ENCODE measurements at places on chromosomes 1 and 21.

DNA sequence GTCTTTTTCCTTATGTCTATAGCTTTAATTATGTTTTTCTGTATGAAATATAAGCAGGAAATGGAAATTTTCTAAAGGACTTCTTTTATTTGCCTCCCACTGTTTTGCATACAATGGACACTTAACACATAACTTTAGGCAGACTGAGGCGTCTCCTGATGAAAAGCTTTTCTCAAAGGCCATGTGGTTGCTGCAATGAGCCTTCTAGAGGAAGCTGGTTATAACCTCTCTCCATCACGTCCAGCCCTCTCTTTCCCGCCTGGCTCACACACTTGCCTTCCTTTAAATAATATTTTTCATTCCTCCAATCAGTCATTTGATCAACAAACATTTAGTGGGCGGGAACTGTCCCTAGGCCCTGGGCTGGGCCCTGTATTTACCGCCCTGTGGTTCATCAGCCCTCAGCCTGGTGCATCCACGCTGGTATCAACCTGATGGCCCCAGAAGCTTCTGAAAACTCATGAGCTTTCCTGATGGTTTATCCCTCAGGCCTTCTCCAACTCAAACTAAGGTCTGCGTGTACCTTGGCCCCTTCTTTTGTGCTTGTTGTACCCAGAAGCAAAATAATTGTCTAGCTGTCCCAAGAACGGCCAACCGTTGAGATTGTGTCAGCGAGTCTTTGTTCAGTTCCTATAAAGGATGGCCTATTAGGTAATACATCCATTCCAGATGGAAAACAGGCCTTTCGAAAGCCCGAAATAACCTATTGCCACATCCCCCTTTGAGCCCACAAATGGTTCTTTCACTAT is 75.3 kb upstream of the LYST start:
- no peak for DNase-seq

- no peak for DNase-seq
Measured at GRCh38 chr1:237672748-237673147, 218.0 kb downstream of the ZP4 start.

GRCh38 chr1:156894711-156895454 is 1.4 kb downstream of the PEAR1 start:
- no peak for DNase-seq

- DNase-seq, result no peak
Measured at GRCh38 chr1:151984313-151984956, 9.2 kb downstream of the S100A10 start.

- no peak for DNase-seq
Measured at GRCh38 chr1:97138515-97139032, 417.0 kb downstream of the PTBP2 start.

- DNase-seq, result no peak
Measured at GRCh38 chr21:38774586-38775285, 31.0 kb upstream of the ETS2 start.

GRCh38 chr1:209652873-209653401 is 712 bp upstream of the LAMB3 start:
- no peak for DNase-seq

DNA sequence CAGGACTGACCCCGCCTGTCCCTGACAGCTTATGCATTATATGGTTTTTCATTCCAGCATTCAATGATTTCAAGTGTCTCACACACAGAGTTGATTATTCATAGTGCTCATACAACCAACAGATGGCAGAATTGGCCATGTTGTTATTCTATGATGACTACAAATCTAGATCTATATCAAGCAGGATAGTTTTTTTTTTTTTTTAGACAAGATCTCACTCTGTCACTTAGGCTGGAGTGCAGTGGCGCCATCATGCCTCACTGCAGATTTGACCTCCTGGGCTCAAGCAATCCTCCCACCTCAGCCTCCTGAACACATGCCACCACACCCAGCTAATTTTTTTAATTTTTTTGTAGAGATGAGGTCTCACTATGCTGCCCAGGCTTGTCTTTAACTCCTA is 40.1 kb upstream of the LRRC8D start:
- DNase-seq, result no peak

GRCh38 chr1:200795156-200795555 is 56.5 kb downstream of the CAMSAP2 start:
- no peak for DNase-seq

- peak; percentile 72 for DNase-seq
Measured at GRCh38 chr21:45034556-45035476, 39.6 kb upstream of the ADARB1 start.

DNA sequence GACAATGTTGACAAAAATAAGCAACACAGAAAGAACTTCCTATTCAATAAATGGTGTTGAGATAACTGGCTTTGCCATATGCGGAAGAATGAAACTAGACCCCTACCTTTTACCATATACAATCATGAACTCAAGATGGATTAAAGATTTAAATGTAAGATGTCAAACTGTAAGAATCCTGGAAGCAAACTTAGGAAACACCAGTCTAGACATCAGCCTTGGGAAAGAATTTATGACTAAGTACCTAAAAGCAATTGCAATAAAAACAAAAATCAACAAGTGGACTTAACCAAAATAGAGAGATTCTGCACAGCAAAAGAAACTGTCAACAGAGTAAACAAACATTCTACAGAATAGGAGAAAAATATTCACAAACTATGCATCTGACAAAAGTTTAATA is 16.1 kb upstream of the CLDN8 start:
- no peak for DNase-seq

- no peak for DNase-seq
Measured at GRCh38 chr1:182725259-182726255, 41.2 kb upstream of the RGS8 start.

DNA sequence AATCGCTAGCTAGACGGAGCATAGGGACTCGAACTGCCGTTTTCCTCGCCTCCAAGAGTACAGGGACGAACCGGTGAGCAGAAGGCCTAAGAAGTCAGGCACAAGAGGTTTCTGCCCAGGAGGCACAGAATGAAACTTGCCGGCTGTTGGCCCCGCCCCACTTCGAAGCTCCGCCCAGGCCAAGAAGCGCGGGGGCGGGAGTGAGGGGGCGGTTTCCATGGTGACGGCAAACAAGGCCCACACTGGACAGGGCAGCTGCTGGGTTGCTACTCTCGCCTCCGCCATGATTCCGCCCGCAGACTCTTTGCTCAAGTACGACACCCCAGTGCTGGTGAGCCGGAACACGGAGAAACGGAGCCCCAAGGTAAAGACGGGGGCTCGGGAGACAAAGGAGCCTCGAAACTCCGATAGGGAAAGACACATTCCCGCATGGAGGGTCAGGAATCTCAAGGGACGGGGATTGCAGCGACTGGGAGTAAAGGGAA is at the start of gene DNALI1:
TSS of gene DNALI1 (plus strand) at position 229 of the 485 bp plus-strand sequence. CDS start at position 284, 55 bp downstream.
- peak; percentile 94 for DNase-seq

- no peak for DNase-seq
Measured at GRCh38 chr1:37267111-37267835, 207.1 kb upstream of the ZC3H12A start.

GRCh38 chr1:64490213-64490818 is 20.4 kb downstream of the CACHD1 start:
- no peak for DNase-seq

- DNase-seq, result no peak
Measured at GRCh38 chr1:234745844-234746797, 136.1 kb upstream of the IRF2BP2 start.

DNA sequence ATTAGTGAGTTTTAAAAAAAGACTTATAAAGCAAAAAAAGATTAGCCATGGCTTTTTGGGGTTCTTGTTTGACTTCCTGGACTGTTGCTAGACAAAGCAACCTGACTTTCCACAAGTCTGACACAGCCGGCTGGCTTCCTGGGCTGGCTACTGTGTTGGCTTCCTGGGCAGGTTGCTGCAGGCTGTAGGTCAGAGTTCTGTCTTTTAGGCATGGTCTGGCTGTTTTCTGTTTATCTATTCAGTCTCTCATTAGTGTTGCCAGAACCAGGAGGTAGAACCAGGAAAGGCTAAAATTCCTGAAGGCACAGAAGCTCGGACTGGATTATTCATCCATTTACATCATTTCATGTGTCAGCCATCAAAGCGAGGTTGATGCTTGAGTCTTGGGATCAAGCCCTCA is 88.6 kb upstream of the SLC35F3 start:
- DNase-seq, result no peak

DNA sequence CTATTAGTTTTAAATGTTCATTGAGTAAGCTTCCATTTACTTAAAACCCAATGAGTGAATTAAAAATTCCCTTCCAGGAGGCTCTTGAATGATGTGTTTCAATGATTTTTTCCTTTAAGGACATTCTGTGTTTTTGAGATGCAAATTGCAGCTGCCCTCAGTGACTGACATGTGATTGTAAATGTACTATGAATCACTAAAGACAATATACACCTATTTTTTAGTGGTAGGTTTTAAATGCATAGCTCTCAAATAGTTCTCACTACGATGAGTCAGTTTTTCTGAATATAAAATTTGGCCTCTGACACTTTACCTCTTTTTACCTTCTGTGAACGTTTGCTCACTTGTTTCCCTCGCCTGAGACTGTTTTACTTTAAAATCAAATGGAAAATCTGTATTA is 204.7 kb downstream of the BARHL2 start:
- no peak for DNase-seq

GRCh38 chr1:54275349-54275748 is 75.4 kb downstream of the MRPL37 start:
- DNase-seq, result peak; percentile 92

GRCh38 chr1:47213230-47213963 is 18.6 kb downstream of the TAL1 start:
- DNase-seq, result peak; percentile 71

GRCh38 chr21:43727519-43728153 is 8.7 kb downstream of the PDXK start:
- DNase-seq, result no peak

- DNase-seq, result peak; percentile 48
Measured at GRCh38 chr1:205523261-205523890, 18.9 kb downstream of the CDK18 start.

DNA sequence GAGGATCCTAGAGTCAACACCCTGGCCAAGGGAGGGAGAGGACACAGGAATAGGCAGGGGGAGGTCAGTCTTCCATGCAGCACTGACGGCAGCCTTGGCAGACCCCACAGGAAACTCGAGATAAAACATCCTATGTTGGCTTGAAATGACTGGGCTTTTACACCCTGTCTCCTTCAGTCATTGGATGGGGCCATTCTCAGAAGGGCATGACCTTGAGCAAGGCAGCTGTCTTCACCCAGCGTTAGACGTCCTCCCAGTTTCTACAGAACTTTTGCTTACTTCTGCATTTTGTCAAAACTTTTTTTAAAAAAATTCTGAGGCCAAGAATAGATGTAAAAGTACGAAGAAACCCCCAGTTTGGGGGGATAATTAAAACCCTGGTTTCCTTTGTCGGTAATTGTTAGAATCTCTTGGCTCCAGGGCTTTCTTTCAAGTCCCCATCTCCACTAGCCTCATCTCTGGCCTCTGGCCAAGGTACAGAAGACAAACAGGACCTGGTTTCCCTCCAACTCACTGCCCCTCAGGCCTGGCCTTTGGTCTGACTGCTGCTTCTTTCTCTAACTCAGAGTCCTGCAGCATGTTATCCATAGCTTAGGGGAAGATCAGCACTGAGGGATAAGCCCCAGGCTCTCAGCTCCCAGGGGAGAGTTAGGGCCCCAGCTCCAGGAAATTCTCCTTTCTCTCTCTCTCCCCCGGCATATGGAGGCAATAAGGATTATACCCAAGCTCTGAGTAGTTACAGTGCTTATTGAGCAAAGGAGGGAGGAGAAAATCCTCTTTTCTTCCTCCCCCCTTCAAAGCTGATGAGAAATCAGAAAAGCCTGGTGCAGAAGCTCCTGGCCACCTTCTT is 51.6 kb upstream of the KCND3 start:
- no peak for DNase-seq

- no peak for DNase-seq
Measured at GRCh38 chr1:151058692-151059091, 730 bp downstream of the CDC42SE1 start.

GRCh38 chr1:181562395-181562794 is 79.1 kb downstream of the CACNA1E start:
- DNase-seq, result no peak

- DNase-seq, result no peak
Measured at GRCh38 chr1:172679000-172679772, 20.3 kb downstream of the FASLG start.

GRCh38 chr1:220880726-220881506 is 1.7 kb downstream of the HLX start:
- peak; percentile 96 for DNase-seq

- DNase-seq, result no peak
Measured at GRCh38 chr1:19635646-19636045, 8.5 kb upstream of the NBL1 start.

DNA sequence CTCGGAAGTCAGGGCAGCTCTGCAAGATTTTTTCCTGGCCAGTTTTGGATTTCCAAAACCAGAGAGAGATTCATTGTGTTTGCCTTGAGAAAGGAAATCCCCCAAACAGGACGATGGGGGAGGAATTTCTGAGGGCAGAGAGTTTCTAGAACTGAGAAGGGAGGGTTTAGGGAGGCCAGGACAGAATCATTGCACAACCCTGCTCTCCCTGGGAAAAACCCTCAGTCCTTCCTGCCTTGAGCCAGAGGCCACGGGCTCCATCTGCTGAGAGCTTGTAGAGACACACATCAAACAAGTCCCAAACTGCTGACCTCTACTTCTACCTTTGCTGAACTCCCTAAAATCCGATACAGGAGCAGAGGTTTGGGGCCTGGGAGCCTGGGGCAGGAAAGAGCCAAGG is 99.7 kb downstream of the NMNAT2 start:
- DNase-seq, result peak; percentile 92

GRCh38 chr1:178151831-178152230 is 57.9 kb downstream of the RASAL2 start:
- DNase-seq, result no peak

DNA sequence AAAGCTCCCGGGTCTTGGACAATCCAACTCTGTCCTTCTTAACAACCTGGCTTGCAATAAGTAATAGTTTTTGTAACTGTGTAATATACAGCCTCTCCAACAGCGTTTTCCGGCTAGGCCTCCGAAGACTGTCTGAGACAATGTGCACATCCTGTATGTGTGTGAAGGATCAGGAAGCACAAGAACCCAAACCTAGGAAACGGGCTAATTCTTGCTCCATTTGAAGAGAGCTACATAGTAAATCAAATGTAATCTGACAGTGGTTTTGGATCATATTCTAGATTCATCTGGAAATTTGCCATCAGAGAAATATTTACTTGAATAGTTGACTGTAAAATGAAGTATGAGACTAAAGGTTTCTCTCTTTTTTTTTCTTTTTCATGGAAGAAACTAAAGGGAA is 1.2 kb downstream of the GPR52 start:
- DNase-seq, result no peak
